ENCODE measurements at places on chromosomes 7 and 10.

GRCh38 chr7:124351950-124352349 is 319.1 kb upstream of the TMEM229A start:
- no peak for DNase-seq

- no peak for DNase-seq
These were observed 407.1 kb upstream of the PFKP start for GRCh38 chr10:2660276-2660675.

DNA sequence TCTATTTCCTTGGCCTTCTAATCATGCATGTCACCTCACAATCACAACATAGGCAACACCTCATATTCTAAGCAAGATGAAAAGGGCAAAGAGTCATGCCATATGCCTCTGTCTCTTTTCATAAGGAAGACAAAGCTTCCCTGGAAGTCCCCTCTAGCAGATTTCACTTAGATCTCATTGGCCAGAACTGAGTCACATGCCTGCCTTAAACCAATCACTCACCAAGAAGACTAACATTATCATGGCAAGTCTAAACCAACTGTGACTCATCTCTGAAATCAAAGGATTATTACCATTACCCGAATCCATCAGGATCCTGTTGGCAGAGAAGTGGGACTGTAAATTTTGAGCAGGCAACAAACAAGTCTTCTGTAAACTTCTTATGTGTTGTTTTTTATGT is 27.8 kb downstream of the CAV1 start:
- no peak for DNase-seq

GRCh38 chr7:95907337-95907736 is 135.0 kb downstream of the DYNC1I1 start:
- no peak for DNase-seq

- DNase-seq: no peak
These were observed 101.3 kb upstream of the DNAJB12 start for GRCh38 chr10:72455889-72456595.

GRCh38 chr7:29607889-29608288 is 44.3 kb downstream of the PRR15 start:
- no peak for DNase-seq

GRCh38 chr7:24555184-24555583 is 18.1 kb upstream of the PALS2 start:
- no peak for DNase-seq

- DNase-seq: no peak
These were observed 3.1 kb downstream of the PCOLCE start for GRCh38 chr7:100604976-100605911.

DNA sequence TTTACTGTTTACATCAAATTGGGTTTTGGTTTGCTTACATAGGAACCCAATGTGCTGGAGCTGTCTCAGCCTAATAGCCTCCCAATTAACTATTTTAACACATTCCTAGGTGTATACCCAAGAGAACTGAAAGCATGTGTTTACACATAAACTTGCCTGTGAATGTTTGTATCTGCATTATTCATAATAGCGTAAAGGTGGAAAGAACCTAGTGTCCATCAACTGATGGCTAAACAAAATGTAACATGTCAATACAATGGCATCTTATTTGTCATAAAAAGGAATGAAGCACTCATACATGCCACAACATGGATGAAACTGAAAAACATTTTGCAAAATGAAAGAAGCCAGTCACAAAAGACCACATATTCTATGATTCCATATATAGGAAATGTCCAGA is 160.6 kb upstream of the EEPD1 start:
- no peak for DNase-seq

- DNase-seq: no peak
These were observed 94.2 kb upstream of the CXCL12 start for GRCh38 chr10:44478876-44479705.

- no peak for DNase-seq
These were observed 365.3 kb upstream of the SHH start for GRCh38 chr7:156177422-156178055.

DNA sequence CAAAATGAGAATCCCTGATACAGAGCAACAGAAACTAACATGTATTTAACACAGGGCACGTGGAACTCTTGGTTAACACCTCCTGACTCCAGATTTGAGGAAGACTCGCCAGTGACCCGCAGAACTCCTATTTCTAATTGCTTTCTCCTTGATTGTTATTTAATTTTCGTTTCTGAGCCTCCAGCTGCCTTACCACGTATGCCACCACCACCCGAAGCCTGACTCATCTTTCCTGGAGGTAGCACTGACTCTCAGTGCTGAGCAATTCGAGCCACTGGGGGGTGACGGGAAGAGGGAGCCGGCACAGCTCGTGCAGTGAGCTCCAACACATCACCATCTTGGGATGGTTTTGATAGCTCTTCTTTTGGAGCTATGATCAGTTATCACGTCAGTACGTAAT is 273.9 kb upstream of the MGMT start:
- DNase-seq: no peak

DNA sequence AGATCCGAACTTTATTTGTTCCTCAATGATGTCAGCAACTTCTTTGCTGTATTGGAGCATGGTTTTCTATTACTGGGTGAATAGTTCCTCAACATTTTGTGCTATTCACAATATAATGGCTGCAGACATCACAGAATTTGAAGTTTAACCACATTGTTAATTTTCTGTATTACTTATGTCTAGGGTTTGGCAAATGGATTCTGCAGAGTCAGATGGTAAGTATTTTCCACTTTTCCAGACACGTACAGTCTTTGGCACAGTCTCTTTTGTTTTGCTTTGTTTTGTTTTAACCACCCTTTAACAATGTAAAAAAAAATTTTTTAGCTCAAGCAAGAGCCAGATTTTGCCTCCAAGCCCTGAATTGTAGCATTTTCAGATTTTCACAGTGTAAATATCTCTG is 36.8 kb upstream of the FOXK1 start:
- DNase-seq: no peak

- no peak for DNase-seq
These were observed 8.2 kb upstream of the LRRC18 start for GRCh38 chr10:48947690-48948469.

GRCh38 chr7:25054819-25055519 is 70.1 kb downstream of the CYCS start:
- no peak for DNase-seq

- DNase-seq: no peak
These were observed 11.8 kb upstream of the TSPAN12 start for GRCh38 chr7:120869700-120870099.

DNA sequence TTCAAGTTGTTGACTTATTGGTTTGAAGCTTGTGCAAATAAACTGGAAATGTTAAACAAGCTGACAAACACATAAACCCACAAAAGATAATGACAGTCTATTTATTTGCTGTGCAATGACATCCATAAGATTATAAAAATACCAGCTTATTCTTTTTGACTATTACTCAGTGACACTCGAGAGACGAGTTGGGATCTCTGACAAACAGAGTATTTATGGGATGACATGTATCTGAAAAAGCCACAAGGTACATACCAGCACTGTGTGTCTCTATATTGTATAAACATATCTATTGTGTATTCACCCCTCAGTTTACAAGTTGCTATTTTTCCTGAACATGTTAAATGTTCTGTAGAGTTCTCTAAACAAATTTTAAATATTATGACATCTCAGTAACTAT is 88.9 kb downstream of the CHRM2 start:
- DNase-seq: no peak

- DNase-seq: no peak
These were observed 52.6 kb downstream of the NT5C2 start for GRCh38 chr10:103140469-103140868.

- DNase-seq: no peak
These were observed 144.5 kb downstream of the LRMDA start for GRCh38 chr10:75575940-75576339.

- DNase-seq: no peak
These were observed 116.6 kb upstream of the PALS2 start for GRCh38 chr7:24456526-24457218.

- no peak for DNase-seq
These were observed 40.6 kb upstream of the PTPRZ1 start for GRCh38 chr7:121832347-121832746.

DNA sequence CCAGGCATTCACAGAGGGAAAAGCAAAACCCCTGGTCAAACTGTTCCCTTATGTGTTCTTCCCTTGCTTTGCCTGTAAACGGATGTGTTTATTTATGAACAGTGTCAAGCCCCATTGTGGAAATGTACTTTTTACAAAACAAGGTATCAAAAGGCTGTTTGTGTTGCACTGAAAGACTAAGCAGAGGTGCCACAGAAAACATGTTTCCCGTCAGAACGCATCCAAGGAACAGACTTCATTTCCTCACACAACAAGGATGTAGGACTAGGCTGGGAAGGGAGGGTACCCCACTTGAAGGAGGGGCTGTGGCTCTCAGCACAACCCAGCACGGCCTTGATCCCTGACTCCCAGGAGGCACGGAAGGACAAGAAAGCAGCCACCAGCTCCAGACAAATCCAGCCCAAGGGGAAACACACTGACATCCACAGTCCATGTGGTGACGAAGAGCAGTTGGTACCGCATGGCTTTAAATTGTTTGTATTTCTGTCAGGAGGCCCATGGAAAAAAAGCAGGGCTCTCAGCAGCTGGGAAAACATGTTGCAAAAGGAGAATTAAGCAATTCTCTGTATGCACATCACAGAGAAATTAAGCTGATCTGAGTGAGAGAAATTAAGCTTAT is 85.6 kb downstream of the RNF216 start:
- DNase-seq: no peak

GRCh38 chr7:115658223-115658622 is 372.3 kb downstream of the TFEC start:
- no peak for DNase-seq

DNA sequence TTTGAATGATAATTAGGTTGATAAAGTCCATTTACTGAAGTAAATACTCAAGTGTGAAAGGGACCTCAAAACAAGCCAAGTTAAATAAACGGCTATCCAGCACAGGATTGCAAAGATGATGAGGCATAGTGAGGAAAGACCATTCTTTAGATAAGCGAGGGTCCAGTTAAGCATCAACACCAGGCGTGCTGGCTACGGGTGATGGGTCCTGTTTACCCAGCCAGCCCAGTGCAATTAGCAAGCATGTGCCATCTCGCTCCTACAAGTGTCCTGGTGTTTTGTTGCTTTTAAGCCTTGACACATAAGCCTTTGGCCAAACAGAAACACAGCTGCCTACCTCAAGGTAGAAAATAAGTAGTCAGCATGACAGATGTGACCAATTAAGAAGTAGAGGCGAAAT is 7.1 kb downstream of the NEBL start:
- no peak for DNase-seq

DNA sequence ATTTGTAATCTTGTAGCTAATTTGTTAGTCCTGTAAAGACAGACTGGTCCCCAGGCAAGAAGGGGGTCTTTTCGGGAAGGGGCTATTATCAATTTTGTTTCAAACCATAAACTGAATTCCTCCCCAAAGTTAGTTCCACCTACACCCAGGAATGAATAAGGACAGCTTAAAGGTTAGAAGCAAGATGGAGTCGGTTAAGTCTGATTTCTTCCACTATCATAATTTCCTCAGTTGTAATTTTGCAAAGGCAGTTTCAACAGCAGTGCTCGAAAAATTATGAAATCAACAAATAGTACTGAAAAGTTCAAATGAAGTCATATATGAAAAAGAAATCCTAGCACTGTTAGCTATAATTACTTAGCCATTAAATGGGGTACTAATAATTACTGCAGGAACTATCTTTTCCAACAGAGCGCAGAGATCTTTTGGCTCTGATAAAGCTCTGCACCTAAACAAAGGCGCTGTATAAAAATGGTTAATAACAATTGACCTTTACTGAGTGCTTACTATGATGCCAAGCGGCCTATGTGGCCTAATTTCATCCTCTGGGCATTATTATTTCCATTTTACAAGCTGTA is 756 bp upstream of the SEC24C start:
- no peak for DNase-seq

- DNase-seq: no peak
These were observed 67.6 kb upstream of the PITRM1 start for GRCh38 chr10:3239920-3240894.

DNA sequence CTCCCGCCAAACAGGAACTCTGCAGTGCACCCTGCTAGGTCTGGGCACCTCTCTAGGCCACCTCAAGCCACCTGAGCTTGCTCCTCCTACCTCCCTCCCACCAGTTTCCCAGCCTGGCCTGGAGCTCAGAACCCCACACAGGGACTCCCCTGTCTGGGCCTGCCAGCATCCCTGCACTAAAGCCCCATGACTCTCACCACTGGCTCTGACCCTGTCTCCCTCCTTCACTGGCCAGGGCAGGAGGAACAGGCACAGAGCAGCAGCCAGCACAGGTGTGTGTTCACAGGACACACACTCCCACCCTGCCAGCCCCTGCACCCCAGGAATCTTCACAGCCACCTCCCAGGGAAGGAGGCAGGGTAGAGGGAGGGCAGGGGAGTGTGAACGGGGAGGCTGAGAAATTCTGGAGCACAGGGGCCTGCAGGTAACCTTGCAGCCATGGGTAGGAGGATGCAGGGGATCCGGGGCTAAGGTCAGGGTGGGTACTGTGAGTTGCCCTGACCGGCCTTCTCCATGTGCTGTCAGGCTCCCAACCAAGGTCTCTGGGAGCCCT is 13.9 kb upstream of the ANTXRL start:
- DNase-seq: no peak

DNA sequence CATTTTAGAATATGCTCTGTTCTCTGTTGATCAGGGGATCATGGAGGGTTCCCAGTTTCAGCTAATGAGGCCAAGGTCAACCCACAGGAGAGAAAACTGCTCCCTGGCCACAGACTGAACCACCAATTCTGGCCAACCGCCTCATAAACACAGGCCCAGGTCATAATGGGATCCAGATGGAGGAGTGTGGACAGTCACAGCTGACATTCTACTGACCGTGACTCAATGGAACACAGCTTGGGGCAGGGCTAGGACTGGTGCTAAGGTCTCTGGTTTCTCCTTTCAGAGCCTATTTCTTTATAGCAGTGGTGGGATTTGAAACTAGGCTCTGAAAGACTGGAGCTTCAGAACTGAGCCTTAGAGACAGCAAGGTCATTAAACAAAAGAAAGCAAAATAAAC is 68.3 kb downstream of the HIPK2 start:
- DNase-seq: no peak

DNA sequence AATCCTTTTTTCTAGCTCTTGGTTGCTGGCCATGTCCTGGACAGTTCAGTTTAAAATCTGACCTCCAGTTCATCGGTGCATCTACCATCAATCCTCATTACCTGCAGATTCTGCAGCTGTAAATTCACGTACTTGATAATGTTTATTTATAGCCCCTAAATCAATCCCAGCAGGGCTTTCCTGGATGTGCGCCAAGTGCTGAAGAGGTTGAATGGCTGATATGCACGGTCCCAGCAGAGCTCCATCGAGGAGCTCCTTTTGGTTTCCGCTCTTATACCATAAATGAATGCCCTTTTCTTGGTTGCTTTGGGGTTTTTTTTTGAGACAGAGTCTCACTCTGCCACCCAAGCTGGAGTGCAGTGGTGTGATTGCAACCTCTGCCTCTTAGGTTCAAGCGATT is 91.2 kb upstream of the CCZ1B start:
- no peak for DNase-seq

- DNase-seq: no peak
These were observed 182.9 kb downstream of the BMPER start for GRCh38 chr7:34087892-34088891.

- no peak for DNase-seq
These were observed 9.0 kb downstream of the TACR2 start for GRCh38 chr10:69407621-69408301.

GRCh38 chr7:23709081-23709750 is 803 bp upstream of the STK31 start:
- DNase-seq: no peak

Data from stimulated activated CD8-positive, alpha-beta memory T cell treated with anti-CD3 and anti-CD28 coated beads, Interleukin-4, amount 100 ng/mL, for 4 hours (primary cell).